ENCODE measurements at places on chromosomes 1 and 21.

DNA sequence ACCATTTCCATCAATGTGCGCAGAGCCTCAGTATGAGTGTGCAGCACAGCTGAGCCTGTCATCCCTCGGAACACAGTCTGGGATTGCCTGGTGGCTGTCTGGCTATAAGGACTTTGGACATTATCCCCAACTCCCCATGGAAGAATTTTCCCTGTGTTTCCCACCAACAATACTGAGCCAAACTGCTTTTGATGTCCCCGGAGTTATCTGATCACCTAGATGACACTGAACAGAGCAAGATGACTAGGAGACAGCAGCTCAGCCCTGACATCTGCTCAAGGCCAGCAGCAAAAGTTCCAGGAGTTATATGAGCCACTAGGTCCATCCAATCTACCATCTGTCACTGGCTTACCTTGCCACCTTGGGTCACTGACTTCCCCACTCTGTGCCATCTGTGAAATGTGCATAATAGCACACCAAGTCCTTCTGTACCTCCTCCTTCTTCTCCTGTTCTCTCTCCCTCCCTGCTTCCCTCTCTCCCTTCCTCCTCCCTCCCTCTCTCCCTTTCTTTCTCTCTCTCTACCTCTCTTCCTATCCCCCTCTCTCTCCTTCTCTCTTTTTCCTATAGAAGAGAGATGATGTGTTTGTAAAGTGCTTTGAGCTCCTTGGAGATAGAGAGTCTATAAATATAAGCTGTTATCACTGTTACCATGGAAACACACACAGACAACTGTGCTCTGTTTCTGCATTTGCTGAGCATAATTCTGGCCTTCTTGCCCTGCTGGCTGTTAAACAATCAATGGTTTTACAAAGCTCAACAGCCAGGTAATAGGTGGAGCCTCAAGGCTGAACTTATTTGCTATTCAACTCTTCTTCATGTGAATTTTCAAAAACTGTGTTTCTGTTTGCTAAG, 19.7 kb upstream of the ATP1B1 start:
- no peak for DNase-seq

GRCh38 chr1:241964550-241965282, 7.1 kb downstream of the BECN2 start:
- DNase-seq: no peak

GRCh38 chr1:1173793-1174415, at the start of gene TTLL10:
Gene TTLL10 (plus strand): TSS chr1:1173880. CDS start chr1:1179216, 5,336 bp downstream.
- no peak for DNase-seq

- no peak for DNase-seq
These were observed 14.4 kb upstream of the FCRL5 start for GRCh38 chr1:157566484-157567300.

DNA sequence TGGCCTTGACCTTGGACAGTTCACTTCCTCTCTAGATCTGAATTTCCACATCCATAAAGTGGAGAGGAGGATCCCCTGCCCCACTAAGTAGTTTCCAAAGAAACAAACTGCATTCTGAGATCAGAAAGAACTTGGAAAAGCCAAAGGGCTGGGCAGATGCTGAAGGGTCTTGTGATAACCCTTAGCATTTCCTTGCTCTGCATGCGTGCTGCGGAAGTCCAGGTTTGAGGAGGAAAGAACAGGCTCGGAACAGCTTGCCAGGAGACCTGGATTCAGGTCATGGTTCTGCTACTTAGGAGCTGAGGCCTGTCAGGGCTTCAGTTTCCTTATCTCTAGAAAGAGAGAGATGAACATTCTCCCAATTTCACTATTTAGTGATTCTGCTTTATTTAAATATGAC, 27.2 kb downstream of the IGFN1 start:
- no peak for DNase-seq

- peak; percentile 22 for DNase-seq
These were observed 53.8 kb upstream of the MROH9 start for GRCh38 chr1:170881268-170882265.

GRCh38 chr1:40663324-40664166, 1.9 kb downstream of the RIMS3 start:
- no peak for DNase-seq
